Effector CD4-positive, alpha-beta T cell (primary cell): ENCODE measurements at places on chromosomes 11 and 22.

DNA sequence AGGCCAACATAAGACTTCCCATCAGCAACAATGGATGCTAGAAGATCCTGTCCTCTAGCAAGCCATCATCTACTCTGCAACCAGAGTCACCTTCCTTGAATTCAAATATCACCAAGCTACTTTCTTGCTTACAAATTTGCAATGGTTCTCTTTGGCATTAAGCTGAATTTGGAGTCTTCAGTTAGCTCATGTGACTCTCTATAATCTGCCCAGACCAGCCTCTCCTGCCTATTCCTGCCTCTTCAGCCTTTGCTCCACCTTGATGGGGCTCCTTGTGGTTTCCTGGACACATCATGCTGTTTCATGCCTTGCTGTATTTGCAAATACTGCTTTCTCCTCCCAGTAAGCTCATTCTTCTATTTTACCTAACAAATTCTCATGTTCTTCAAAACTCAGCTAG, 82.3 kb downstream of the RASSF10 start:
- no peak for DNase-seq

- no peak for DNase-seq
Observed at GRCh38 chr11:18455686-18456372, at the start of gene LDHAL6A. TSS of gene LDHAL6A (plus strand) at chr11:18455856. CDS start at chr11:18456681, 825 bp downstream.

- DNase-seq: no peak
Observed at GRCh38 chr22:22343581-22344296, 99.2 kb downstream of the VPREB1 start.

DNA sequence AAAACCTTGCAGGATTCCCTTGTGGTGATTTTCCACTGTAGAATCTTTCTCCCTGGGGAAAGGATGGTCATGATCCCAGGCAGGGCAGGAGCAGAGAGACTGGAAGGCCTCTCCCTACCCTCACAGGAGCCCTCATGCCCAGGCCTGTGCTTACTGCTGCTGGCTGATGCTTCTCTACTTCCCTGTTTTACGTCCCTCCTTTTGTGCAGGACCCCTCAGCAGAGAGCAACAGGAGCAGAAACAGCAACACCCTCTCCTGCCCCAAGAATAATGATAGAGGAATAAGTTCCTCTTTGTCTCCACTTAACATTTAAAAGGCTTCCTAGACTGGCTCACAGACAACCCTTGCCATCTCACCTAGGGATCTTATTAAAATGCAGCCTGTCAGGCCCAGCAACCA, 3.6 kb downstream of the ISX start:
- DNase-seq: no peak

DNA sequence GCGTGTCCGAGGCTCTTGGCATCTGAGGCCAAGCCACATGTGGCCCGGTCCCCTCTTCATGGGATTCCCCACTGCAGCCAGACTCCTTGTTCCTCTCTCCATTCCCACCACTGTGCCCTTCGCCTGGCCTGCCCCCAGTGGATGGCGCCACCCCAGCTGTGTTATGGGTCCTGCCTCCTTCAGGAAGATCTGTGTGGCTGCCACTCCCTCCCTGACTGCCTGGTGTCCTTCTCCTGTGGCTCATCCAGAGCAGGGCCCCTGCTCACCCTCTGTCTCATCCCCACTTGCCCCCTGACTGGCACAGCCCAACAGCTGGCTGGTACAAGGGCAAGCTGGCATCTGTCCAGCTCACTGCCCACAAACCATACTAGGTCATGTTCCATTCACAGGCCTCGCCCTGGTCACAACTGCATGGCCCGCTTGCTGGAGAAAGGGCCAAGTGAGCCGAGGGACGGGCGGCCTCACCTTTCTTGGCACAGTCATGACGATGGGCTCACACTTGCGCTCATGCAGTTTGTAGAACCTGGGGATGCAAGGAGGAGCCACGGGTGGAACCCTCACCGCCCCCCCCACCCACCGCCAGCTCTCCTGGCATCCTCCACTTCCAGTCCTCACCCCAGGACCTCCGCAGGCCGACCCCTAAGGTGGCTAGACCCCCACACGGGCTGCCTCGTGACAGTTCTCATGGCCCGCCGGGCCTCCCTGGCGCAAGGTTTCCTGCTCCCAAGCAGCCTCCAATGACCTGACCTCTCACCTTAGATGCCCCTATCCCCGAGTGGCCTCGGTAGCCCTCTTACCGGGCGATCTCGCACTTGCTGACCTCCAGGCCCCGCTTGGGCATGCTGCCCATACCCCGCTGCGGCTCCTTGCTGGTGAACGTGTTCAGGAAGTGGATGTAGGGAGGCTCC, 2.1 kb upstream of the PTPRCAP start:
- DNase-seq: no peak

DNA sequence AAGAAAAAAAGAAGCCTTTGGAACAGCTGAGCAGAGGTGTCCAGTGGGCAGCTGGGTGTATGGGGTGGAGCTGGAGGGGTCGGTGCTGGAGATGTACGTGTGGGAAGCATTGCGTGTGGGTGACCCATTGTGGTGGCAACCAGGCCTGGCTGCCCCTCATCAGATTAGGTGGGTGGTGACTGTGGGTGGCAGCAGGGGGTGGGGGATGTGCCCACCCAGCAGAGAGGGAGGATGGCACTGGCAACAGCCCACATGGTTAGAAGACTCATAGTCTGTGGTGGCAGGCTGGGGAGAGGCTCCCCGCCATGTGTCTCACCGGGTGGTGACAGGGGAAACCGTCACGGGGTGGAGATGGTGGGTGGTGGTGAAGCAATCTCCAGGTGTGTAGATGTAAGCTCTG, 27.6 kb downstream of the TP53I11 start:
- no peak for DNase-seq

- DNase-seq: no peak
Observed at GRCh38 chr11:132238331-132238866, 868.0 kb downstream of the NTM start.

GRCh38 chr11:291281-292210, 2.6 kb downstream of the PGGHG start:
- no peak for DNase-seq

DNA sequence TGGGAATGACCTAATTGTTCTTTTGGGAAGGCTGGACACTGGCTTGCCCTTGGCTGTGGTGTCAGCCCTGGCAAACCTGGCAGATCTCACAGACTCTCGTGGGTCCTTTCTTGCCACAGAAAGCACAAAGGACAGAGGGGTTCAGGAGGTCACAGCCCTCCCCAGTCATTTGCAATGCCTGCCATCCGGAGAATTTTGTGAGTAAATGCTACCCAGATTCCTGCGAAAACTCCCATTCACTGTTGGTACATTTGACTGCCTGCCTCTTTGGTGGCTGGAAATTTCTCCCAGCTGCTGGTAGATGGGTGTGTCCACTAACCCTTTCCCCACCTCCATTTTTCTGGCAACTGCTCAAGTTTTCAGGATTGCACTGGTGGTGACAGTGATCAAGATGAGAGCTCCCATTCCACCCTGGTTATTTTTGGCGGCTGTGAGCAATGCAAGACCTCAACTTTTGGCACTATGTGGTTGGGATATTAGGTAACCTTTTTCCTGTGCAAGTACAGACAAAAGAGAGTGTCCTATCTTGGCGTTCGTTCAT, 155.7 kb downstream of the NAV2 start:
- DNase-seq: no peak

DNA sequence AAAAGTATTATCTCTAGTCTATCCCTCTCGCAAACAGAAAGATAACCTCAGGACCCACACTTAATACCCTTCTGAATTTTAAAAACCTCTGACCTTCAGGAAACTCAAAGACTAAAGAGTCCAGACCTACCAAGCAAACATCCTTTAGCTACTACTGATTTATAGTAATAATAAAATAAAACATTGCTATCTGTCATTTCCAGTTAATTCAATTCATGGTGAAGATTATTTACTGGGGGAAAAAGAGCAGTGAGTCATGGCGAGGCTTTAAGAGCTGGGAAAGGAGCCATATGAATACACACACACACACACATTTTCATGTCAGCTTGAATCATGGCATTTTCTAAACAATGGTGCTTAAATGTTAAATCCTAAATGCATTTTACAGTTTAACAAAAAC, 87.1 kb downstream of the FAM76B start:
- no peak for DNase-seq

- DNase-seq: no peak
Observed at GRCh38 chr22:46970411-46971098, 208.1 kb downstream of the TBC1D22A start.

- DNase-seq: no peak
Observed at GRCh38 chr11:125286486-125286885, 121.9 kb downstream of the PKNOX2 start.
